ENCODE measurements at places on chromosomes 11 and 22.

DNA sequence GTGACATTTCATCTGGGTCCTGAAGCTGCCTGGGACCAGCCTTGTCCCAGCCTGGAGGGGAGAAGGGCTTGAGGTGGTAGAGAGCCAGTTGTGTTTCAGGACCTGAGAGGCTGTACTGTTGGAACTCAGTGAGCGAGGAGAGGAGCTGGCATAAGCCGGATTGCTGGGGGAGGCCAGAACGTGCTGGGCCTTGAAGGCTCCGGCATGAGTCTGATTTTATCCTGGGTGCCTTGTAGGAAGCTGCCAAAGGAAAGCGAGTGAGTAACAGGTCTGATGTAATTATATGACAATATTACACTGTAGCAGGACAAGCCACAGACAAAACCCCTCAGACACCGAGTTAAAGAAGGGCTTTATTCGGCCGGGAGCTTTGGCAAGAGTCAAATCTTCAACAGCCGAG, 17.2 kb downstream of the AP2A2 start:
- DNase-seq, result no peak

- DNase-seq, result no peak
Observed at GRCh38 chr11:76329983-76330382, 50.9 kb downstream of the THAP12 start.

DNA sequence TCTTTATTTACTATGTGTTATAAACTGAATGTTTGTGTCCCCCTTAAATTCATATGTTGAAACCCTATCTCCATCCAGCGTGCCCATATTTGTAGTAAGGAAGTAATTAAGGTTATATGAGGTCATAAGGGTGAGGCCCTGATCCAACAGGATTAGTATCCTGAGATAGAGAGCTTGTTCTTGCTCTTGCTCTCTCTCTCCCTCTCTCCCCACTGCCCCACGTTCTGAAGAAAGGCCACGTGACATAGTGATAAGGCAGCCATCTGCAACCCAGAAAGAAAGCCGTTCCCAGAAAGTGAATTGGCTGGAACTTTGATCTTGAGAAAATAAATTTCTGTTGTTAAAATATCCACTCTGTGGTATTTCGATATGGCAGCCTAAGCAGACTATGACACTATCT, 212.5 kb downstream of the SWAP70 start:
- no peak for DNase-seq

DNA sequence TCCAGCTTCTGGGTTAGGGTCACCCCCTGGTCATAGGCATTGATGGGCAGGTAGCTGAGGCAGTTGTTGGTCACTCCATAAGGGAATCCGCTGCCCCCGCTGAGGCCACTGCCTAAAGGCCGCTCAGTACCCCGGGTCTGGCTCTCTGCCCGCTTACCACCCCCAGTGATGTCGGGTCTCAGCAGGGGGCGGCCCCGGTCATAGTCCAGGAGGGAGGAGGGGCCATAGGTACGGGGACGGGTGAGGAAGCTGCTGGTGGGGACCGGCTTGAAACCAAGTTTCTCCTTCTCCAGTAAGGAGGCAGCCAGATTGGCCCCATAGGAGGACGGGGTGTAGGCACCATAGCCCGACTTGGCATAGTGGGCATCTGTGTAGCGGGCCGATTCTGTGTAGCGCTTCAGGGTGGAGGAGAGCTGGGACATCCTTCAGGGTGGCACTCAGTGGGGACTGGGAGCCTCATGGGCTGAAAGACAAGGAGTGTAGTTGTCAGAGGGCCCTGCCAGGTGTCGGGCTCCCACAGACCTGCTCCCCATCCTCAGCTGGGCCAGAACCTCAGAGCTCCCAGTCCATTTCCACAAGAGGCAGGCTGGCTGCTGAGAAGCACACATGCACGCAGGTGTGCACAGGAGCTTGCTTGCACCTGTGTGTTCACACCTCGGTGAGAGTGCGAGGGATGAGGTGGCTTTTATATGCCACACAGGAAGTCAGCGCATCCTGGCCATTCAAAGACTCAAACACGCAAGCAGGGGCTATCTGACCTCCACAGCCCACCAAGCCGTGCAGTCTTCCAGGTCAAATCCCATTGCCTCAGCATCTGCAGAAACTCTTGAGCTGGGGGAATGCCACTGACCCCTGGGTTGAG, 8.2 kb downstream of the USP2 start:
- no peak for DNase-seq

- no peak for DNase-seq
Observed at GRCh38 chr11:122714004-122714403, 58.5 kb downstream of the UBASH3B start.

GRCh38 chr22:42915980-42916765, 59.1 kb upstream of the ARFGAP3 start:
- no peak for DNase-seq

GRCh38 chr22:20229916-20230775, 38.0 kb downstream of the RTN4R start:
- DNase-seq, result no peak
